SK-N-DZ (cell line): ENCODE measurements at places on chromosomes 6 and 20.

GRCh38 chr20:58740356-58741308 is 48.0 kb downstream of the NPEPL1 start:
- DNase-seq = no peak

GRCh38 chr6:56169366-56169765 is 78.0 kb downstream of the COL21A1 start:
- no peak for DNase-seq

DNA sequence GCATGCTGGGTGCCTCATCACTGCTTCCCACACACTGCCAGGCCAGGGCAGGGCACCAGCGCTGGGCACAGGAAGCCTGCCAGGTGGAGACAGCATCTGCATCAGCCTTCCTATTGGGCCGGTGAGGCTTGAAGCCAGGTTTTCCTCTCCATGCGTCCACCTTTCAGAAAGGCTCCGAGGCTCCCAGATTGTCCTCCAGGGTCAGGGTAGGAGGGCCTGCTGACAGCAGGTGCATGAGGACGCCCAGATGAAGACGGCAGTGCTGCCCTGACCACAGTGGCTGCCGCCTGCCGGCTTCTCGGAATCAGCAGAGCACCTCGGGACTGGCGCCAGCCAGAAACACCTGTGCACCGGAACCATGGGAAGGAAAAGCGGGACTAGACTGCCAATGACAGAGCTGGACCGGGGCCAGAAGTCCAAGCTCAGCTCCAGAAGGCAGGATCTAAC is 170.5 kb upstream of the CST7 start:
- no peak for DNase-seq

DNA sequence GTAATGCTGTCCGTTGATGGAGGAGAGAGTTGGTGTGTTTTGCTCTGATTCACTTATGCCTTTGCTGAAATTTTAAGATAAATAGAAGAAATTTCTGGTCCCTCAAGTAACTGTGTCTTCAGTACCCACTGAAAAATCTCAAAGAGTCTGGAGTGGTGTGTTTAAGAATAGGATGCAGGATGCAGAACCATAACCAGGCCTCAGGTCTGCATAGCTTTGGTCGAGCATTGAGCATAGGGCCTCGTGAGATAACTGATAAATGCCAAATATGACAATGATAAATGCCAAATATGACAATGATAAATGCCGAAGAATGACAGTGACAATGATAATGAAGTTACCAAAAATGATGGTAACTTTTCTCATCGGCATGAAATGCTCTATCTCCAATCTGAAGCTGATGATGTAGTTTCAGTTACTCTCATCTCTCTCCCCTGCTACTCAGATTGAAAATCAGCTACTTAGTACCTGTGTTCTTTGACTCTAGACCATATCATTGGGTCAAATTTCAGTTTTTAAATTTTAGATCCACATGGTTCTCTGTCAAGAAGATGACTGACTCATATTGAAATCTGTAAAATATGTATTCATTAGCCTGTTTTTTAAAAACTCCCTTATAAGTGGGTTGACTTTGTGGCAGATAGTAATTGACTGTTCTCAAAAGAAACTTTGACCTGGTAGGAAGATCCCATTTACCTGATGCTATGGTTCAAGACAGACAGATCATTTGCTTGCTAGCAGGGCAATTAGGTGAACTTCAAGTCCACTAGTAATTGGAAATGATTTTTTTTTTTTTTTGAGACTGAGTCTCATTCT is 96.6 kb downstream of the SLC16A10 start:
- no peak for DNase-seq

DNA sequence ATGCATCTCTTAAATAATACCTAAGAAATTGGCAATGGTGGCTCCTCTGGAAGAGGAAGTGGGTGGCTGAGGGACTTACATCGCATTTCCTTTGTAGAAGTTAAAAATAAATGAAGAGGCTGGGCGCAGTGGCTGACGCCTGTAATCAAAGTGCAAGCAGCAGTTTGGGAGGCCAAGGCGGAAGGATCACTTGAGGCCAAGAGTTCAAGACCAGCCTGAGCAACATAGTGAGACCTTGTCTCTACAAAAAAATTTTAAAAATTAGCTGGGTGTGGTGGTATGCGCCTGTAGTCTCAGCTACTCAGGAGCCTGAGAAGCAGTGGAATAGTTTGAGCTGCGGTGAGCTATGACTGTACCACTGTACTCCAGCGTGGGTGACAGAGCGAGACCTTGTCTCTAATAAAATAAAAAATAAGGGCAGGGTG is 12.2 kb upstream of the NCOA3 start:
- DNase-seq = no peak

GRCh38 chr6:10886691-10887502 is at the start of gene SYCP2L:
Gene SYCP2L, plus strand, starts transcription at chr6:10887052. Its CDS starts 75 bp downstream, at chr6:10887127.
- peak; percentile 41 for DNase-seq

- no peak for DNase-seq
These were observed 428.7 kb upstream of the SOX4 start for GRCh38 chr6:21164768-21165326.

DNA sequence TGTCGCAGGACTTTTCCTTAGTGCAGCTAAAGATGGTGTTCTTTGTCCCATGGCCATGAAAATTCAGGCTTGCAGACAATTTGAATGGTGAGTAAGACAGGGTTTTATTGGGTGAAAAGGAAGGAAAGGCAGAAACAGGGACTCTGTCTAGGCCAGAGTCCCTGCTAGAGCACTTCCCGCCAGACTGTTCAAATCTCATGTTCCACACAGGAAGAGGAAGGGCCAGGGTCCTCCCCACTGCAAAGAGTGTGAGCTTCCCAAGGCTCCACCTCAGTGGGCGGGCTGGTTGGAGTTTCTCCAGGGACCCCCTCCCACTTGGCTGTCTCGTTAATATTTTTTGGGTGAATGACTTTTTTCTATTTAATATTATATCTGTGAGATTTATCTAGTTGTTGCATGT is 29.0 kb downstream of the COL19A1 start:
- DNase-seq = no peak

DNA sequence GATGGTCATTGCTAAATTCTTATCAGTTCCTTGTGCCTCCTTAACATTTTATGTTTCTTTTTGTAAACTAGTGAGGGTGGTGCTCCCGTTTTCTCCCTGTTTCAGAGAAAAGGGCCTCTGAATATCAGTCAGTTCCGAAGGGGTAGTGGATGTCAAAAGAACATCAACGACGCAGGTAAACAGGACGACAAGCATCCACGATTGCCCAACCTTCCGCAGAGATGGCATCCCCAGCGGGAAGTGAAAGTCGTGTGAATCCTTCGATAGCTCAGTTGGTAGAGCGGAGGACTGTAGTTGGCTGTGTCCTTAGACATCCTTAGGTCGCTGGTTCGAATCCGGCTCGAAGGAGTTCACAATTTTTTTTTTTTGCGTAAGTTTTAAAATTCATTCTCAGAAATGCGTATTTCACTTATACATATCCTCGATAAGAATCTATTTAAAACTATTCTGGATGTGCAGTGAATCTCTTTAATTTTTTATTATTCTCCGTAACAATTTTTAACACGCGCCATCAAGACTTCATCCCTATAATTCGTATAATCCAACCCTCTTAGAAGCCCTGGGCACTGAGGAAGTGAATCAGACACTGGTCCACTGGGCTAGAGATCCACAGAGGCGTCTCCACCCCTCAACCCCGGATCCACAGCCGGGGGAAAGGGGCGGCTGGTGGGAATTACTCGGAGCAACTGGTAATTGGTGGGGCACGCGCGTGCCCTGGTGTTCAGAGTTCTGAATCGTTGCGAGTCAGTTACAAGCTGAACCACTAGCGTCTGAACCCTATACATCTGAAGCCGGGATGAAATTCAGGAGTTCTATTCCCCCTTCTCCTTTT is 27.9 kb upstream of the ABT1 start:
- DNase-seq = peak; percentile 95

DNA sequence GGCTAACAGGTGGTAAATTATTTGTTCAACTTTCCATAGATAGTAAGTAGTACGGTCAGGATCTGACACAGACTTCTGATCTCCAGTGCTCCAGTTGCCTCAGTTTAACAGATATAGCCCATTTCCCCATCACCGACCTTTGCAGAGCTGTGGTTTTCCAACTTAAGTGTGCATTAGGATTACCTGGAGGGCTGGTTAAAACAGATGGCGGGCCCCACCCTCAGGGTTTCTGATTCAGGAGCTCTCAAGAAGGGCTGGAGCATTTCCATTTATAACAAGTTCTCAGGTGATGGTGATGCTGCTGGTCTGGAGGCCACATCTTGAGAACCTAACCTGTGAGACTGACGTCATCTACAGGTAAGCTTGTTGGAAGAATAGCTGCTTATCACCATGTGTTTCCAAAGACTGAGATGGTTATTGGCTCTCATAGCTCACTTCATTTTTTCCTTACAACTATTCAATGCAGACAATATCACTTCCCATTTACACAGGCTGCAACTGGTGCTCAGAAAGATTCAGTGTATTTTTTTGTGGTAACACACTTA is 360.1 kb upstream of the CHD6 start:
- DNase-seq = no peak

GRCh38 chr6:17511580-17511979 is 88.5 kb upstream of the FAM8A1 start:
- no peak for DNase-seq

DNA sequence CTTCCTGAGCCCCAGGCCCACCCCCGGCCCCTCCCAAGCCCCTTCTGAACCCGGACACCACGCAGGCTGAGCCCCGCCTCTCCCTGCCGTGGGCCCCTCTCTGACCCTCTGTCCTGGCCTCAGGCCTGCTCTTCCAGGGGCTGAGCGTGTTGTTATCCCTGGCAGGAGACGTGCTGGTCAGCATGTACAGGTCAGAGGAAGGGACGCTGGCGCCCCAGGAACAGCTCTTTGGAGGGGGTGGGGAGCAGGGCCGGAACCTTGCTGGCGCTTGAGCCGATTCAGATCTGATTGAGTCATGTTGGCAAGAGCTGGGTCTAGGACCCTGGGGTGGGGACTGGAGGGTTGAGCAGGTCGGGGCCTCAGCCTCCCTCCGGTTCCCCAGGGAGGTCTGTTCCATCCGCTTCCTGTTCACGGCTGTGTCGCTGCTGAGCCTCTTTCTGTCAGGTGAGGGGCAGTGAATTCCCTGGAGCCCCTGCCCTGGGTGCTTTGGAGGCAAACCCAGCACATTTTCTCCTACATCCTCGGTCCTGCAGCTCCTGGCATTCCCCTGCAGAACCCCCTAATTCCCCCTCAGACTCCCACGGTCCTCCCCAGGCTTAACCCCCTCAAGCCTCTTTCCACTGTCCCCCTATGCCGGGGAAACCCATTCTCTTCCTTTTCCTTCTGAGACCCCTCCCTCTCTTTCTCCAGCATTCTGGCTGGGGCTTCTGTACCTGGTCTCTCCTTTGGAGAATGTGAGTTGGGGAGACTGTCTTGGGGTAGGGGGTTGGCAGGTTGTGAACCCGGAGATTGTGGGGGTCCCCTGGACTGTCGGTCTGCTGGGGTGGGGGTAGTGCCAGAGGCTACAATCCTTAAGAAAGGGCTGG is 2.0 kb downstream of the SPAG4 start:
- DNase-seq = peak; percentile 91

DNA sequence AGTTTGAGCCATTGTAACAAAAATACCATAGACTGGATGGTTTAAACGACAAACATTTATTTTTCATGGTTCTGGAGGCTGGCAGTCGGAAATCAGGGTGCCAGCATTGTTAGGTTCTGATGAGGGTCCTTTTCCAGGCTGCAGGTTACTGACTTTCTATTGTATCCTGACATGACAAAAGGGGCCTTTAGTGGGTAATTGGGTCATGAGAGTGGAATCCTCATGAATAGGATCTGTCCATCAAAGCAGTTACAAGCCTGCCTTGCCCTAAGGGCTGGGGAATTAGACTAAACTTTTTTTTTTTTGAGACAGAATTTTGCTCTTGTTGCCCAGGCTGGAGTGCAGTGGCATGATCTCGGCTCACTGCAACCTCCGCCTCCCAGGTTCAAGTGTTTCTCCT is 347.9 kb upstream of the TSHZ2 start:
- DNase-seq = no peak

DNA sequence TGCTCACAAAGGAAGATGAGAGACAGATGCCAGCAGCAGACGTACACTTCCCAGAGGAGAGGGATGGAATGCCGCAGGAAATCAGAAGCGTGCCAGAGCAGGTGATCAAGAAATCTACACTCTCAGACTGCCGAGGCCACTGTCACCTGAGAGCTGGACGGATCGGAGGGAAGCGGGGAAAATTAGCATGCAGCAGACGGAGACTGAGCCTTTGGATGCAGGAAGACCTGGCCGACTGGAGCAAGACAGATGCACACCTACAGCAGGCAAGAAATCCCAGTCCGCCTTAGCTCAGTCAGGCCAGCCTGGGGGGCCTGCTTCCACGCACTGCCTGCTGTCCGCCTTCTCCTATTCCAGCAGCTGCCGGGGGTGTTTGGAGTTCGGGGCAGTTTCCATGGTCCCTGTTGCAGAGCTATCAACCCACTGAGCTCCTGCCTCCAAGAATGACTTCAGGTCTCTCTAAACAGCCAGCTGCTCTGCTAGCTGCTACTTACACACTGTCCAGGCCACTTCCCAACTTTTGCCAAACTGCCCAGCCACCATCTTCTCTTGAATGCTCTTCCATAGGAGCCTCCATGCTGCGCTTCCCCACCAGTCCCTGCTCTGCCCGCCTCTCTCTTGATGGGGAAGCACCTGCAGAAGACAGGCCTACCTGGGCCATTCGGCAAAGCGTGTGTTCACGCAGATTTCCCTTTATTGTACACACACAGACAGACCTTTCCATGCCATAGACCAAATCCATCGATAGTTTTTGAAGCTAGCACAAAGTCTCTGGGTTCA is 368.5 kb downstream of the ZFAND3 start:
- no peak for DNase-seq

- DNase-seq = no peak
These were observed 125.1 kb upstream of the SOX4 start for GRCh38 chr6:21468461-21468860.

GRCh38 chr20:18705910-18706309 is 107.7 kb upstream of the SCP2D1 start:
- DNase-seq = no peak

GRCh38 chr6:2744209-2744771 is 6.4 kb downstream of the MYLK4 start:
- no peak for DNase-seq

GRCh38 chr6:53342217-53342616 is 6.5 kb downstream of the ELOVL5 start:
- DNase-seq = no peak

DNA sequence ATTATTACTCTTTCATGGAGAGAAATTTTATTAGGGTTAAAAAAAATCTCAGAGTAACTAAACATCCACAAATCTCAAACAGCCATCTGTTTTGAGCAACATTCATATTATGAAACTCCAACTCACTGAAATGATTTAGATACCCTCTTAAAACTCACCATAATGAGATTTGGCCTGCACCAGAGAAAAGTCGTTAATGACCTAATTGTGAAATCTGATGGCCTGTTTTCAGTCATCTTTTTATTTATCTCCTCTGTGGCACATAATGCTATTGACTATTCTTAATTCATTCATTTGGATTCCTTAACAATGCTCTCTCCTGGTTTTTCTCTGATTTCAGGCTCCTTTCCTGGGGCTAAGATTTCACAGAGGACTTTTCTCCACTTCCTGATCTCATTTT is 192.7 kb downstream of the RNF144B start:
- DNase-seq = no peak

DNA sequence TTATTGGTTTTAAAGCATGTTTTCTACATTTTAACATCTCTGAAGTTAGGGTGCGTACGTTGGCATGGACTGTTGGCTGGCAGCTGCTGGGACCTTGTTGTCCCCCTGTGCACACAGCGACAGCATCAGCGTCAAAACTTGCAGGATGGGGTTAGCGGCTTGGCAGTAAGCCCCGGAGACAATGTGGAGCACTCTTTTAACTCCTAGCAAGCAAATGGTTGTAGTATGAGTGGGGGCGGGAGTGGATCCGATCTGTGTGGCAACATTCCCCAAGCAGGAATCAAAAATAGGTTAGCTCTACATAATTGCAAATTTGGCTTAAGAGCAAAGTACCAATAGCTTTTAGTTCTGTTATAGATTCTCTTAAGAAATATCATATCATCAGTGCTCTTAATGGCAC is 70.1 kb downstream of the NRN1 start:
- DNase-seq = no peak
